ENCODE measurements at places on chromosomes 13 and 19.
A peak's percentile ranks its signal among the peaks of the same experiment; 100 is the strongest.

GRCh38 chr19:6047741-6048251, 62.5 kb downstream of the RFX2 start:
- DNase-seq: peak; percentile 48

DNA sequence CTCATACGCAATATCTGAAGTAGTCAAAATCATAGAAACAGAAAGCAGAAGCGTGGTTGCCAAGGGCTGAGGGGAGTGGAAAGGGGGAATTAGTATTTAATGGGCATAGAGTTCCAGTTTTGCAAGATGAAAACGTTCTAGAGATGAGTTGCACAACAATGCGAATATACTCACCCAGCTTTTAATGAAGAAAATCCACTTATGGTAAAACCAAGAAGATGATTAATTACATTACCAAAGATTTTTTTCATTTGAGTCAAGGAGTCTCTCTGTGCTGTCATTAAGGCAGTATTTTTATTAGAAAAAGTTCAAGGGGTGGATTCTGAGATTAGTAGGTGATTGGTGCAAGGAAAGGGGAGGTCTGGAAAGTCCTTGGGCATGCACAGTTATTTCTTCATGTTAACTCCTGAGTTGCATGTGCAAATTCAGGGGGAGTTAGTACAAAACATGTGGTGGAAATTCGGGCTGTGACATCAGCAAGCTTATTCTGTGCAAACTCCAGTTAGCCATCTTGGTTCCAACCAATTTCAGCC, 6.9 kb upstream of the CBY2 start:
- no peak for DNase-seq

DNA sequence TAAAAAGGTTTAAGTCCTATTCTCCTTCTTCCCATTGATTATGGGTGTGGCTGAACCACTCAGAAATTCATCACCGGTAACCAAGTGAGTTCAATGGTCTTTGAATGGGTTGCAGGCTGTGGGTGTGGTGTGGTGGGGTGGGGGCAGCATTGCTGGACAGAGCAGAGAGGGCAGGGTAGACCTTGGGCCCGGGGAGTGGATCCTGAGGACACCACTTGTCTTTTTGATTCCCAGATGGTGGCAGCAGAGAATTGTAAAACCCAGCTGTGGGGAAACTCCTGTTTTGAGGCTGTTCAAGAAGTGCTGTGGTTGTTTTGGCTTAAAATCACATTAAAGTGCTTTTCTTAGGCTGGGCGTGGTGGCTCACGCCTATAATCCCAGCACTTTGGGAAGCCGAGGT, 45.8 kb upstream of the RGCC start:
- DNase-seq: no peak

DNA sequence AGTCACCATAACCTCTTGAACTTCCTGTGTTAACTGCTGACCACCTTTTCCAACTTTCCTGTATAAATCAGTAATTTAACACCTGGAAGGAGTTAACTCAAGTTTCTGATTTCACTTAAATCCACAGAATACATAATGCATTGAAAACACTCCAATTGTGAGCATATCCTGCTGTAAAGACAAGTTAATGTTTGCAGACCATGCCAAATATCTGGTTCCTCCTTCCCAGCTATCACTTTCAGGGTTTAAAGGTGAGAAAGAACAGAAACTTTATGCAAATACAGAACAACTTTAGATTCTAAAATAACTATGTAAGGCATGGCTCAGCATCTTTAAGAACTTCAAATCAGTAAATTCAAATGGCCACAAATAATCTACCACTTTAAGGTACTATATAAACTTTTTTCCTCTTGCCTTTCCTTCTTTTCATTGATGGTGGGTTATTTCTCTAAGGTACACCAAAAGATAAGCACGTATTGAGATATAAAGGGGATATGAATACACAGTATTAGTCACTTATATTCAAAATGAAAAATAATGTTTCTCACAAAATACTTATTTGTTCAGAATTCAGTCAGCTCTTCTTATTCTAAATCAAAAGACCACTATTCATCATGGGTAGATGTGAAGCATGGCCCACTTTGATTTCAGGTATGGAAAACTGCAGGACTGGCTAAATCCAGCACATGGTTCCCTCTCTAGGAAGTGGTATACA, 6.6 kb upstream of the TPTE2 start:
- DNase-seq: no peak

- no peak for DNase-seq
Measured at GRCh38 chr19:42332059-42332458, 6.6 kb downstream of the MEGF8 start.

- DNase-seq: no peak
Measured at GRCh38 chr13:91845612-91846011, 447.2 kb downstream of the GPC5 start.

DNA sequence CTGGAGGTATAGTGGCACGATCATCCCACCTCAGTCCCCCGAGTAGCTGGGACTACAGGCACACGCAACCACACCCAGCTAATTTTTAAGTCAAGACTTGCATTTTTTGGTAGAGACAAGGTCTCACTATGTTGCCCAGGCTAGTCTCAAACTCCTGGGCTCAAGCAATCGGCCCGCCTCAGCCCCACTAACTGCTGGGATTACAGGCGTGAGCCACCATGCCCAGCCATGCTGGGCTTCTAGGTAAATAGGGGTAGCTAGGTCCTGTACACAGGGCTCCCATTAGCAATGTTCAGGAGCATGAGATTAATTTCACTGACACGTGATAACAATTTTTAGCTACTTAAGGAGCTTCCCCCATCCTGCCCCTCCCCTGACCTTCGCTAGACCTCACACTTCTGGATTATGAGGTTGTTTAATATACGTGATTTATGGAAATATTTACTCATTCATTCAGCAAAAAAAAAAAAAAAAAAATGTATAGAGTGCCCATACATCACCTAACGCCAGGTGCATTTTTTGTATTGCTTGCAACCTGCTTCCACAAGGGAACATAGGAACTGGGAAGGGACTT, 19.2 kb downstream of the TMEM272 start:
- DNase-seq: no peak

- DNase-seq: no peak
Measured at GRCh38 chr13:75702476-75702875, 66.3 kb downstream of the LMO7 start.

GRCh38 chr19:8451885-8452284, 7.1 kb downstream of the HNRNPM start:
- DNase-seq: no peak

DNA sequence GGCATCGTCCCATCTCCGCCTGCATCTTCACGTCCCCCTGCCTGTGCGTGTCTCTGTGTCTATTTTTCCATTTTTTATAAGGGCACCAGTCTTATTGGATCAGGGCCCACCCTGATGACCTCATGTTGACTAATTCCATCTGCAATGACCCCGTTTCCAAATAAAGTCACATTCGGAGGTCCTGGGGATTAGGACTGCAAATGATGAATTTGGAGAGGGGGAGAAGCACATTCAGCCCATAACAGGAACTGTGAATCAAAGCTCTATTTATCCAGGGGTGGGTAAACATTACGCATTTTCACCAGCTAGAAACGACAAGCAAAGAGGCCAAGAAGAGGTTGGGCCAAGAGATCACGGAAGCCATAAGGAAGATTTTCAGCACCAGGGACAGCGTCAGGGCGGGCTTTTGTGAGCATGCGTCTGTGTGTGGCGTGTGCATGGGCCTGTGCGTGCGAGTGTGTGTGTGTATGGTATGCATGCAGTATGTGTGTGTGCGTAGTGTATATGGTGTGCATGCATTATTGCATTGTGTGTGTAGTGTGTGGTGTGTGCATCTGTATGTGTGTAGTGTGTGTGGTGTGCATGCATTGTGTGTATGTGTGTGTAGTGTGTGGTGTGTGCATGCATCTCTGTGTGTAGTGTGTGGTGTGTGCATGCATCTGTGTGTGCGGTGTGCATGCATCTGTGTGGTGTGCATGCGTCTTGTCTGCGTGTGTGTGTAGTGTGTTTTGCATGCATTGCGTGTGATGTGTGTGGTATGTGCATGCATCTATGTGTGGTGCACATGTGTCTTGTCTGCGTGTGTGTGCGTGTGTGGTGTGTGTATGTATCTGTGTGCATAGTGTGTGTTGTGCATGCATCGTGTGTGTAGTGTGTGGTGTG, 19.6 kb downstream of the CELF5 start:
- DNase-seq: peak; percentile 74

- DNase-seq: no peak
Measured at GRCh38 chr13:98500963-98501421, 75.9 kb downstream of the STK24 start.

- no peak for DNase-seq
Measured at GRCh38 chr19:54399189-54399588, 16.1 kb upstream of the TTYH1 start.

DNA sequence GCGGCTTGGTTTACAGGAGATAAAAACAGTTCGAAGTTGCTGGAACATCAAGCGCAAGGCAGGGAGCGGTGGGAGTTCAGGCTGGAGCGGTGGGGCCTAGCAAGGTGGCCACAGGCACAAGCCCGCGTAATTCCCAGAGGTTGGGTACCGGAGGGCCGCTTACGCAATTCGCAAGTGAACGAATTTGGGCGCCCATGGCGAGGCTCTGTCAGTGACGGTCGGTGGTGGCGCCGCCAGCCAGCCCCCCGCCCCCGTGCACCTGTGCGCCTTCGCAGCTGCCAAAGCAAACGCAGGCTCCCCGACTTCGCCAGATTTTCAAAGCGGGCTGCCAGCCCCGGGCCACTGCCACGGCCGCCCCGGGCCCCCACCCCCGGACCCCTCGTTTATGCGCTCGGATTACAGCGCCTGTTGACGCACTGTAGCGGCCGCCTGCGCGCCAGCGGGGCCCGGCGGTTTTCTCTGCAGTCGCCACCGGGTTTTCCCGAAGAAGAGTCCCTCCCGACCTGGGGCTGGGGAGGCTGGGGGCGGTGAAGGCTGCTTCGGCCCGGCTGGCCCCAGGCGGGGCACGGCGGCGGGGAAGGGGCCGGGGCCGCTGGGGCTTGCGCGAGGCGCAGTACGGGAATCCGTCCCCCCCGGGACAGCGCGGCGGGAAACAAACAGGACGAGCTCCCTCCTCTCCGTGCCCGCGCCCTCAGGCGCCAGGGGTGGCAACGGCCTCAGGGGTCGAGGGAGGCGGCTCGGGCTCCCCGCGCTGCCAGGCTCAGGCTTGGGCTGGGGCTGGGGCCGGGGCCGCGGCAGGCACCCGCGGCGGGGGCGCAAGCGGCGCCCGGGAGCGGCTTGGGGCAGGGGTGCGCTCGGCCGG, 709 bp downstream of the N4BP2L1 start:
- peak; percentile 80 for DNase-seq

- DNase-seq: no peak
Measured at GRCh38 chr19:33862981-33863380, 66.3 kb downstream of the KCTD15 start.

DNA sequence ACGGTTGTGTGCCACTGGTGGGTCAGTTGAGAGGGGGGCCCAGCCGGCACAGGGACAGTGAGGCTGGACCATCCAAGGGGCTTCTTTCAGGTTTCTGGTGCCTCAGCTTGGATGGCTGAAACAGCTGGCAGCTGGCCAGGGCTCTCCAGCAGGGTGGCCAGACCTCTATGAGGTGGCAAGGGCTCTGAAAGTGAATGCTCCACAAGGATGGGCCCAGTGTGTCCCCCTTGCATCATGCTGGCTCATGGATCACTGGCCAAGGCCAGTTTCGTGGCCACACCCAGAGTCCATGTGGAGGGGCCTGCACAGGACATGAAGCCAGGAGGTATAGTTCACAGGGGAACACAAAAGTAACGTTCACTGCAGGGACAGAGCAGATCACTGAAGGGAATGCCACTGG, 49.6 kb downstream of the CDADC1 start:
- DNase-seq: no peak

- no peak for DNase-seq
Measured at GRCh38 chr13:63605403-63605802, 2189.8 kb upstream of the PCDH20 start.

GRCh38 chr13:110869231-110869804, 45.6 kb downstream of the ANKRD10 start:
- no peak for DNase-seq

GRCh38 chr13:52851137-52851962, 2.9 kb upstream of the PCDH8 start:
- peak; percentile 55 for DNase-seq

- no peak for DNase-seq
Measured at GRCh38 chr19:5913739-5914357, at the start of gene CAPS. CAPS (plus strand) TSS chr19:5914254; CDS start chr19:5914407, 153 bp downstream.

DNA sequence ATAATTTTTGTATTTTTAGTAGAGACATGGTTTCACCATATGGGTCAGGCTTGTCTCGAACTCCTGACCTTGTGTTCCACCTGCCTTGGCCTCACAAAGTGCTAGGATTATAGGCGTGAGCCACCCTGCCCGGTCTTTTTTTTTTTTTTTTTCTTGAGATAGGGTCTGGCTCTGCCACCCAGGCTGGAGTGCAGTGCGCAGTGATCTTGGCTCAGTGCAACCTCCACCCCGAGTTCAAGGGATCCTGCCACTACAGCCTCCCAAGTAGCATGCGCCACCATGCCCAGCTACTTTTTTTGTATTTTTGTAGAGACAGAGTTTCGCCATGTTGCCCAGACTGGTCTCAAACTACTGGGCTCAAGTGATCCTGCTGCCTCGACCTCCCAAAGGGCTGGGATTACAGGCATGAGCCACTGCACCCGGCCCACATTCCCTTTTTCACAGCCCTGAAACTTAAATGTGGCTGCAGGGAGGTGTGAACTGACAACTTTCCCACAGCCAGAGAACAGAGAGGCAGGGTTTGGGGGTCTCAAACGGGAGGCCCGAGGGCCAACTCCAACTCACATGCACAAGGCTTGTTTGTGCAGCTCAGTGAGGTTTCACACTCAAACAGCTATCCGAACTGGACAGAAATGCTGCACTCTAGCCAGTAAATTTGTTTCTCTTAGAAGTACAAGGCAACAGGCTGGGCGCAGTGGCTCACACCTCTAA, 4.4 kb upstream of the S1PR5 start:
- DNase-seq: no peak

DNA sequence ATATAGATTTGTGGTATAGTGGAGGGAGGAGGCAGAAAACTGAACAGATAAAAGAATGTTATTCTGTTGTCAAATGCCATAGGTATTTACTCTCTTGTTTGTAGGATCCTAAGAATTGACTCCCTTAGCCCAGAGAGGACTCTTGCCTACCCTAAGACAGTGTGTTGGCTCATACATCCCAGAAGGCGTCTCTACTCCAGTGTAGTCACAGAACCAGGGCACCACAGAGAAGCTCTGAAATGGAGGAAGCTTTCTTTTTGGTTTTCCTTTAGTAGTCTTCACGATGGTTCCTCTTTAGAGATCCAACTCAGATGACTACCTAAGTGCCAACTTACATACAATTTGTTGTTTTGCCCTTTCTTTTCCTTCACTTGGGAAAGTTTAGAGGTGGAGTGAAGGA, 14.0 kb downstream of the GPR183 start:
- no peak for DNase-seq

- DNase-seq: no peak
Measured at GRCh38 chr13:110981379-110981778, 66.5 kb upstream of the ANKRD10 start.

- DNase-seq: no peak
Measured at GRCh38 chr19:29953352-29954247, 11.6 kb downstream of the URI1 start.

- peak; percentile 50 for DNase-seq
Measured at GRCh38 chr19:41616792-41617621, 9.9 kb downstream of the CEACAM4 start.

- no peak for DNase-seq
Measured at GRCh38 chr19:47752440-47753211, 7.3 kb downstream of the NOP53 start.

GRCh38 chr19:16676101-16676798, 15.3 kb downstream of the TMEM38A start:
- no peak for DNase-seq

GRCh38 chr19:17113127-17113785, 37.7 kb downstream of the MYO9B start:
- DNase-seq: no peak
